ENCODE measurements at places on chromosomes 13 and 19. TPM values are rescaled to one million over a fixed set of nuclear protein-coding genes. Genes with fewer than 3 reads are reported as not detected.
A peak's percentile ranks its signal among the peaks of the same experiment; 100 is the strongest.

- peaks cover 35% of the 10 kb centered on the region for H3K4me1 ChIP-seq
- DNase-seq, result no peak
- no peak overlapping the region for H3K27ac ChIP-seq
These were observed 301.9 kb downstream of the SPRY2 start for GRCh38 chr13:80039000-80039399.

GRCh38 chr13:75309981-75310580, 171.9 kb downstream of the TBC1D4 start:
- no peaks in the 10 kb centered on the region for H3K36me3 ChIP-seq
- H3K4me3 ChIP-seq, result no peak overlapping the region
- H3K27me3 ChIP-seq, result no peaks in the 10 kb centered on the region
- no peak overlapping the region for H3K27ac ChIP-seq
- no peak for DNase-seq
- no peaks in the 10 kb centered on the region for H3K4me1 ChIP-seq

- no peaks in the 10 kb centered on the region for H3K36me3 ChIP-seq
- DNase-seq, result no peak
- H3K4me3 ChIP-seq, result peak overlapping the region; percentile 32
- H3K4me1 ChIP-seq, result peaks cover 6% of the 10 kb centered on the region
- peaks cover 32% of the 10 kb centered on the region for H3K27me3 ChIP-seq
These were observed 133.6 kb upstream of the MYO16 start for GRCh38 chr13:108495646-108496361.

The VWA8 gene
- total RNA-seq, result 33.6 TPM

- H3K4me1 ChIP-seq, result peaks cover 25% of the 10 kb centered on the region
- no peak for DNase-seq
- no peaks in the 10 kb centered on the region for H3K36me3 ChIP-seq
- peaks cover 53% of the 10 kb centered on the region for H3K27me3 ChIP-seq
- no peak overlapping the region for H3K4me3 ChIP-seq
These were observed 522 bp upstream of the ATP12A start for GRCh38 chr13:24679686-24680085.

- DNase-seq, result no peak
- H3K4me3 ChIP-seq, result no peak overlapping the region
- H3K36me3 ChIP-seq, result no peaks in the 10 kb centered on the region
- no peaks in the 10 kb centered on the region for H3K4me1 ChIP-seq
- no peaks in the 10 kb centered on the region for H3K27me3 ChIP-seq
These were observed 38.9 kb downstream of the DZIP1 start for GRCh38 chr13:95605448-95606125.

The SLC8A2 gene
- not detected for total RNA-seq

- H3K27ac ChIP-seq, result peak within 1 kb of the TSS; percentile 71
- peak within 1 kb of the TSS; percentile 33 for H3K4me3 ChIP-seq
- no peaks in the 10 kb centered on the region for H3K36me3 ChIP-seq
These were observed at the start of gene CDC42EP5 for GRCh38 chr19:54473071-54473891. TSS of gene CDC42EP5 (minus strand) at chr19:54473296. CDS start at chr19:54465547, 7,749 bp downstream.

DNA sequence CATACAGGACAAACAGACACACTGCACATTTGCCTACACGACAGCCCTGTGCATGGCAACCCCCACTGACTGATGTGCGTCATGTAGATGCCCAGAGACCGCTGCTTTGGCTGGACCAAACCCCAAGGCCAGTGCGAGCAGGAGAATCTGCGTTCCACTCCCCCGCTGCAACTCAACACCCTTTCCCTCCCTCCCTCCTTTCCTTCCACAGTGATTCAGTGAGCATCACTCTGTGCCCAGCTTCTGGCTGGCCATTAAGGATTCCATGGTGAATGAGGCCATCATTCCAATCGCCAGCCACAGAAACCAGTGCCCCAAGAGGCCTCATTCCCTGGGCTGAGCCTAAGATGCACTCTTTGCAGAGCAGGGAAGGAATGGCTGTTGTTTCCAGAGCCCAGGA, 61.6 kb downstream of the GSX1 start:
- DNase-seq, result no peak
- H3K27me3 ChIP-seq, result peaks cover 49% of the 10 kb centered on the region
- no peaks in the 10 kb centered on the region for H3K36me3 ChIP-seq
- H3K27ac ChIP-seq, result no peak overlapping the region
- H3K4me3 ChIP-seq, result no peak overlapping the region
- H3K4me1 ChIP-seq, result no peaks in the 10 kb centered on the region

GRCh38 chr13:110329798-110330461, 22.8 kb downstream of the COL4A2 start:
- no peak overlapping the region for H3K4me3 ChIP-seq
- H3K36me3 ChIP-seq, result no peaks in the 10 kb centered on the region
- DNase-seq, result no peak
- peak overlapping the region; percentile 62 for H3K27ac ChIP-seq

- no peaks in the 10 kb centered on the region for H3K4me1 ChIP-seq
- H3K27me3 ChIP-seq, result no peaks in the 10 kb centered on the region
- H3K4me3 ChIP-seq, result no peak overlapping the region
- DNase-seq, result no peak
- no peak overlapping the region for H3K27ac ChIP-seq
These were observed 614.4 kb downstream of the KCTD12 start for GRCh38 chr13:76271728-76272232.

The SRRM5 gene
- total RNA-seq, result 0.59 TPM

DNA sequence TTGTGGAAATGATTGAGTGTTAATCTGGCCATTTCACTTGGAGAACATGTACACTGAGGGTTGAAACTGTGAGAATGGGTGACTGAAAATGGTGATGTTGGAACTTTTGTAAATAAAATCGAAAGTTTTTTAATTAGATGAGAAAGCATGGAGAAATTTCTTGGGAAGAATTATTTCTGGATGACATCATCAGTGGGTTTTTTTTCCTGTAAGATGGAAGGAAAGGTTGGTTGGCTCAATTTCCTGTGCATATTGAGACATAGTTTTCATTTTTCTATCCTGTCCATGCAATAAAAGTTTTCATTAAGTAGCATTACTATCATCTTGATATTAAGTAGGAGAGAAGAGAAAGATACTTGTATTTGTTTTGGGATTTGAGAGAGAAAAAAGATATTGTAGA, 120.6 kb upstream of the HTR2A start:
- no peak overlapping the region for H3K27ac ChIP-seq
- H3K4me1 ChIP-seq, result no peaks in the 10 kb centered on the region
- no peak for DNase-seq
- no peaks in the 10 kb centered on the region for H3K36me3 ChIP-seq
- no peaks in the 10 kb centered on the region for H3K27me3 ChIP-seq

The CCDC169 gene
- total RNA-seq, result not detected

DNA sequence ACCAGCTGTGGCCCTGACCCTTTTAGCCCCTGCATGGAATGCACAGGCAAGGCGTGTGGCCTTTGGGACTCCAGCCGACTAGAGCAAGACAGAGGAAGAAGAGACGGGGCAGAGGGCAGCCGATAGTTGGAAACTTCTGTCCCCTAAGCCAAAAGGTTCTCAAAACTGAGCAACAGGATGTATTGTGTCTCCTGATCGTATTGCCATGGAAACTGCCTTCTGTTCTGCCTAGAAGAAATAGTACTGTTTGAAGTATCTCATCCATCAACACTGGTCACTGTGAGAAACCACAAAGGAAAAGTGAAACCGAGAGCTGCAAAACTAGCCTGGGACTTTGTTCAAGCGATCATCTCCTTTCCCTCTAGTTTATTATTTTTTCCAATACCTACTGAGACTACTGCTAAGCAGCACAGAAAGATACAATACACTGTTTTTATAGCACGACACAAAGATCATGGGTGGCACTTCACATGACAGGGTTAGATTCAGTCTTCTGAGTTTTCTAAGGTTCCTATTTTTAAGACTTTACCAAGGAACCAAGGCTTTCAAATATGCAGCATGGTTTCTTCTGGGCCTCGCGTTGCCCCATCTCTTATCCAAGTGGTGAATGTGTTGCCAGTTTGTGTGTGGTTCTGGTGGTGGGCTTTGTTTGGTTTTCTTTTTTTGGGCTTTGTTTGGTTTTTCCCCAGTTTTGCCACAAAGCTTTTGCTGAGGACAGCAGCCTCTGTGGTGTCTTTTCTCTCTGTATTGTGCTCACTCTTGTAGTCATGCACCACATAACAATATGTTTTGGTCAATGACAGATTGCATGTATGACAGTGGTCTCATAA, 49.3 kb upstream of the GPR183 start:
- peaks cover 67% of the 10 kb centered on the region for H3K4me1 ChIP-seq
- no peaks in the 10 kb centered on the region for H3K36me3 ChIP-seq
- H3K4me3 ChIP-seq, result no peak overlapping the region
- H3K27ac ChIP-seq, result peak overlapping the region; percentile 88
- DNase-seq, result peak; percentile 86

The FGF21 gene
- total RNA-seq, result not detected

Measured in spleen (tissue), 13 donors.